T-cell (primary cell): ENCODE measurements at places on chromosomes 13 and 19. TPM values are rescaled to one million over a fixed set of nuclear protein-coding genes. Genes with fewer than 3 reads are reported as not detected.

- DNase-seq, result no peak
Observed at GRCh38 chr13:32159137-32159869, 127.7 kb downstream of the FRY start.

- no peak for DNase-seq
Observed at GRCh38 chr19:31537136-31537535, 187.9 kb upstream of the TSHZ3 start.

The ICAM3 gene
- total RNA-seq, result 188 TPM

DNA sequence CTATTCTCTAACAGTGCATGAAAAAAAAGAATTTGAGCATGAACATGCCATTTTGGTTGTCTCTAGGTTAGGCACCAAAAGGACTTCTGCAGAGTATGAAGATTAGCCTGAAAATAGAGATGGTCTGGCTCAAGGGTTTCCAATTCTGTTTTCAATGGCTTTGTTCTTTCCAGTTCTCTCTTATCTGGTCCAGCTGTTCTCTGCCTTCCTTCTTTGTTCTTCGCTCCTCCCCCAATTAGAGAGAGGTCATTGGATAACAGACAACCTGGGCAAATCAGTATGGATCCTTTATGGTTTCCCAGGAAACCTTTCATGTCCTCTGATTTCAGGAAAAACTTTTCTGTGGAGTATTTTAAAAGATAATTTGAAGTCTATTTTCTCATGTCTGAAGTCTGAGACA lies 623.4 kb downstream of the PCDH17 start:
- no peak for DNase-seq

GRCh38 chr13:87524775-87525174 lies 146.4 kb upstream of the SLITRK5 start:
- DNase-seq, result no peak

DNA sequence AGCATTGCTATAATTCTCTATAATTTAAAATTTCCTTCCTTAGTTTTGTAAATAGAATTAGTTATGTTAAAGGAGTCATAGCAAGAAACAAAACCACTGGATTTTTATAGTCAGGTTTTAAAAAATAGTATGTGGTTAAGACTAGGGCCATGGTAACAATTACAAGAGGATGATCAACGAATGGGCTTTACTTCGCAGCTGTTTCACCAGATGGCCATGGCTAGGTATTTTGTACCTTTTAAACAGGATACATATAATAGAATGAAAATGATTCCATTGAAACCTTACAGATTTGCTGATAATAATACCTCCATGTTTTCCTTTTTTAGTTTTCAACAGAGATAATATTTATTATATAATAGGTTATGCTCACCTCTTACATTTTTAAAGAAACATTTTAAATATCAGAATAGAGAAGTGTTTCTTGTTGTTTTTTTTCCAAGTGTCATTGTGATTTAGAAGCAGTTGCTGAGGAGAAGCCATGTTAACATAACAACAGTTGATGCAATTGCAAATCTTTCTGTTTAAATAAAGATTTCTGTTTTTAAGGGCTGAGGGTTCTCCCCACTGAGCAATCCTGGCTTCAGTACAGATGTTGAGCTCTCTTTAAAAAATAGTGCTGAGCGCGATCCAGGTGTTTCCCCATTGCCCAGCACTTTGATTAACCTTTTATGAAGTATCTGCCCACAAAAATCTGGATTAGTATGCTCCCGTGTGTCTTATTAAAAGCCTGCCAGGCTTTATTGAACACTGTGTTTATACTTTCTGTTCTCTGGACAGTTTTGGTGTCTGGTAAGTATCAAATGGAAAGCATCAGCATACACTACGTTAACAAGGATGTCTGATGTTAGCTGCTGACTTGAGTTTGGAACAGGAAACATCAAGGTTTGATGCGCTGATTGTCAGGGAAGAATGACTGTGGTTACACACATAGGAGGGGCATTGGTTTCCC lies 205.3 kb downstream of the HS6ST3 start:
- DNase-seq, result no peak

The ENOX1 gene
- total RNA-seq, result 0.10 TPM

- no peak for DNase-seq
Observed at GRCh38 chr13:73698859-73699258, 435.3 kb downstream of the KLF12 start.

GRCh38 chr13:114111577-114111976 lies 20.8 kb downstream of the RASA3 start:
- no peak for DNase-seq

The PRSS57 gene
- total RNA-seq, result not detected

The ODAD3 gene
- 0.20 TPM for total RNA-seq

DNA sequence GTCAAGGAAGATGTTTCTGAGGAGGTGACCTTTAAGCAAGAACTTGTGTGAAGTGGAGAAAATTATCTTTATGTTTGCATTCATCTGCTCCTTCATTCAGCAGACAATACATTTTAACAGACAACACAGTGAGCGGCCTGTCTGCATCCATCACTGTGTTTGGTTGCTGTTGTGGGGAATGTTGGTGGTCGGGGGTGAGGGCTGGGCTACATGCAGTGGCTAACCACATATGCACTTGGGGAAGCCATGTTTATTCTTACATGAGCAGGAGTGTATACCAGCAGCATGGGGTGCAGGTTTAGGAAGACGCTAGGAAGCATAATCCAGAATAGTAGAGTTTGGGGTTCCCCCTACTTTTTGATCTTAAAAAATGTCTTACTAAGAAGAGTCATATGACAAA lies 66.4 kb downstream of the DHRS12 start:
- DNase-seq, result no peak

The CPAMD8 gene
- total RNA-seq, result 5.8 TPM

DNA sequence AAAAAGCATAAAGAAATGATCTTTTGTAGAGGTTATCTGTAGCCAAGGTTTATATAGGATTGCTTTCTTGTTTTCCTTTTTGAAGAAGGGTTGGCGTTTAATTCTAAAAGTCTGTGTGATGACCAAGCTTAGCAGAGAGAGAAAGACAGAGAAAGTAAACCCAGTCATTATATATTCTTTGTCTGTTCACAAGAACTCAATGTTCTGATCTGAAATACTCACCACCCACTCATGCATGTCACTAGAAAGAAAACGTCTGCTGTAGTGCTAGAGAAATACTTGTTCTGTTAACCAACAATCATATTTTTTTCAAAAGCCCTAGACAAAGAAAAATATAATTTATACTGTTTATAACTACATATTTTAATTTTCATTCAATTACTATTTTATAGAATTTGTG lies 173.7 kb upstream of the SLITRK5 start:
- DNase-seq, result no peak

DNA sequence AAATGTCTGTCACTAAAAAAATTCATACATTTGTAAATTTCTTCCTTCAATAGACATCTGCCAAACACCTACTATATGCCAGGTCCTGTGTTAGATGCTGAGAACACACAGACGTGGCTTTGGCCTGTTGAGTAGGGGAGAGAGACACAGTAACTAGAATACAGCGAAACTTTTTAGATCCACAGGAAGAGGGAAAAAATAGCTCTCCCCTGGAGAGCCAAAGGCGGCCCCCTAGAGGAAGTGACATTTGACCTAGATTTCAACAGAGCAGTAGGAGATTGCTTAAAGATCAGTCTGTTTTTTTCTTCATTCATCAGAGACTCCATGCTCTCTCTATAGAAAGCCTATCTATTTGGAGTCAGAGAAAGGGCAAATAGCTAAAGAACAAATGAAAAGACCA lies 11.3 kb downstream of the LCP1 start:
- DNase-seq, result no peak

DNA sequence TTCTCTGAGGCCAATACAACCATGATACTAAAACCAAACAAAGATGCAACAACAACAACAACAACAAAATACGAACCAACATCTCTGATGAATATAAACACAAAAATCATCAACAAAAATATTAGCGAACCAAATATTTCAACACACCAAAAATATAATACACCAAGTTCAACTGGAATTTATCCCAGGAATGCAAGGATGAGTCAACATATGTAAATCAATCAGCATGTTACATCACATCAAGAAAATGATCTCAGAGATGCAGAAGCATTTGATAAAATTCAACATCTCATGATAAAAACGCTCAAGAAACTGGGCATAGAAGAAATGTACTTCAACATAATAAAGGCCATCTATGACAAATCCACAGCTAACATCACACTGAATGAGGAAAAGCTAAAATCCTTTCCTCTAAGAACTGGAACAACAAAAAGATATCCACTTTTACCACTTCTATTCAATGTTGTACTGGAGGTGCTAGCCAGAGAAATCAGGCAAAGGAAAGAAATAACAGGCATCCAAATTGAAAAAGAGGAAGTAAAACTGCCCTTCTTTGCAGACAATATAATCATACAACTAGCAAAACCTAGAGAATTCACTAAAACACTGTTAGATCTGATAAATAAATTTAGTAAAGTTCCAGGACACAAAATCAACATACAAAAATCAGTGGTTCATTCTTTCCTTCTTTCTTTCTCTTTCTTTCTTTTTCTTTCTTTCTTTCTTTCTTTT lies 2448.7 kb upstream of the PCDH20 start:
- DNase-seq, result no peak

The ZNF66 gene
- 10.8 TPM for total RNA-seq

- no peak for DNase-seq
Observed at GRCh38 chr13:71218960-71219359, 648.0 kb downstream of the DACH1 start.

- DNase-seq, result no peak
Observed at GRCh38 chr13:109906976-109907375, 120.6 kb upstream of the IRS2 start.

The CPT1C gene
- total RNA-seq, result 1.4 TPM

- no peak for DNase-seq
Observed at GRCh38 chr19:28614634-28615545, 598.1 kb downstream of the UQCRFS1 start.

GRCh38 chr19:35088131-35088913 lies 27.3 kb upstream of the FXYD3 start:
- no peak for DNase-seq

The PGLYRP1 gene
- not detected for total RNA-seq

The SPC24 gene
- 2.4 TPM for total RNA-seq

DNA sequence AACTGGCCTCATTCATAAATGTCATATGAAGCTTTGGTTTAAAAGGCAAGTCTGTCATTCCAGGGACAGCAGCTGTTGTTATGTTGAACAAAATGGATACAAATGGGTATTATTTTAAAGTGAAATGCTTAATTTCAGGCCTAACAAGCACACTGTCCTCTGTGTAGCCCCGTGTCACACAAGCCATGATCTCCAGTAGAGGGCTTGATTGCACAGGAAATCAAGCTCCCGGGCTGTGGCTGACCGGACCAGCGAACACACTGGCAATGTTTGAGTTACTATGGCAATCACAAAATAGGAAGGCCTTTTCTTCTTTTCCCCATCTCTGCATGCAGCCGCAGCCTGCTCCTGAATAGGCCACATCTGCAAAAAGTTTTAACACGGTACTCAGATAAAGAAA lies 64.0 kb upstream of the GSX1 start:
- no peak for DNase-seq

- DNase-seq, result no peak
Observed at GRCh38 chr13:91331047-91331915, 16.2 kb upstream of the MIR17HG start.

DNA sequence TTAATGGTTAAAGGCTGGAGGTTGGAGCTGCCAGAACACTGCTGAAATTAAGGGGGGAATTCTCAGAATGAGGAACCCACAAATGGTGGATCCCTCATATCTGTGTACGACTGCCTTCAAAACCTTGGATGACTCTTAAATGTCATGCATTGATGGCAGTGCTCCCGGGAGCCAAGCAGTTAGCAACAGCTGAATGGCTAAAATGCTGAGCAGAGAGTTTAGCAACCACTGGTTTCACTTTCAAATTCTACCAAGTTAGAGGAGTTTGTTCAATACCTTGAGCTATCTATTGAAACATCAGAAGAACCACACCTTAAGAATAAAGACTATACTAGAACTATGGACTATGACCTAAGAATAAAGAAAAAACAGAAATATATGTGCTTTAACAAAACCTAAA lies 41.4 kb downstream of the UQCRFS1 start:
- DNase-seq, result no peak

The ZIK1 gene
- total RNA-seq, result 8.2 TPM

- no peak for DNase-seq
Observed at GRCh38 chr13:39597838-39598237, 5.2 kb downstream of the LHFPL6 start.

DNA sequence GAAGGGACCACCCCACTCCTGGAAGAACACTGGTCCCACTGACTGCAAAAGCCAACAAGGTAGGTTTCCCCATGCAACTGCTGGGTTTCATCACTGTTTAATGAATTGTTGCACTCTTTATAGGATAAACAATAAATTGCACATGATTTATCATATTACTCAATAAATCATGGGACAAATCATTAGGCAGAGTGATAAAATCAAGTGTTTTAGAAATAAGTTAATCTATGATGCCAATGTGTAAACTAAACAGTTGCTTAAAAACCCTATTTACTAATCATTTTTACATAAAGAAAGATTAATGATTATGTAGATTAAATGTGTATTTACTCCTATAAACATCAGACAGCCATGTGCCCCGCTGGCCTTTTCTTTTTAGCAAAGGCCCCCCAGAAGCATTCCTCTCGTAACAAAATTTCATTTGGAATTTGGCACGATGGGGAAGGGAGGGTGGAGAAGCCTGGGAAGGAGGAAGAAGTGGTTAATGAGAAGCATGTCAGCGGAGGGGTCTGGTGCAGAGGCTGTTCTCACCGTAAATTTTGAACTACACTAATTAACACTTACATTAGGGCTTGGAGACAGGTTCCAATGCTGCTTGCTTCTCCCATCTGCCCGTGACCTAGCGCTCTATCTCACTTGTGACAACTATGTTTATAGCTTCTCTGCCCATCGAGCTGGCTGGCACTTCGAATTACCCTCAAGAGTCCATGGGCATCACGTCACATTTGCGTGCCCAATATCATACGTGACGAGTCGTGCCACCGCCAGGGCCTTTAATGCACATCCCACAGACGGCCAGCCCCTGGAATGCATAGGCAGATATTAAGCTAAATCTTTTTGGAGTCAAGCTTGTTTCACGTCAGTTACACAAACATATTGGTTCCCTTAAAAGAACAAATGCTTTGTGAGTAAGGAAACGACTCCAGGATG lies 357.7 kb upstream of the TSHZ3 start:
- DNase-seq, result no peak

GRCh38 chr19:47098608-47099007 lies 15.0 kb downstream of the ZC3H4 start:
- DNase-seq, result no peak

- no peak for DNase-seq
Observed at GRCh38 chr13:92972751-92973150, 253.9 kb upstream of the GPC6 start.

- no peak for DNase-seq
Observed at GRCh38 chr13:110126391-110126961, 180.5 kb downstream of the COL4A1 start.

The RUBCNL gene
- total RNA-seq, result 1.4 TPM

The TSHZ3 gene
- 0.45 TPM for total RNA-seq

- no peak for DNase-seq
Observed at GRCh38 chr19:47663911-47664771, 49.1 kb upstream of the EHD2 start.

- no peak for DNase-seq
Observed at GRCh38 chr13:68749796-68750195, 1357.8 kb upstream of the ATXN8OS start.
